ENCODE measurements at places on chromosomes 7 and 10.
A peak's percentile ranks its signal among the peaks of the same experiment; 100 is the strongest.

GRCh38 chr10:110462166-110463095 lies 35.3 kb upstream of the DUSP5 start:
- no peak for DNase-seq

GRCh38 chr10:74381291-74381853 lies 230.4 kb downstream of the ADK start:
- DNase-seq, result no peak

GRCh38 chr10:3980660-3981059 lies 195.7 kb upstream of the KLF6 start:
- no peak for DNase-seq

- DNase-seq, result no peak
These were observed 13.5 kb downstream of the PLEKHA8 start for GRCh38 chr7:30041526-30042269.

- no peak for DNase-seq
These were observed 92.0 kb downstream of the SVIL start for GRCh38 chr10:29542723-29543122.

DNA sequence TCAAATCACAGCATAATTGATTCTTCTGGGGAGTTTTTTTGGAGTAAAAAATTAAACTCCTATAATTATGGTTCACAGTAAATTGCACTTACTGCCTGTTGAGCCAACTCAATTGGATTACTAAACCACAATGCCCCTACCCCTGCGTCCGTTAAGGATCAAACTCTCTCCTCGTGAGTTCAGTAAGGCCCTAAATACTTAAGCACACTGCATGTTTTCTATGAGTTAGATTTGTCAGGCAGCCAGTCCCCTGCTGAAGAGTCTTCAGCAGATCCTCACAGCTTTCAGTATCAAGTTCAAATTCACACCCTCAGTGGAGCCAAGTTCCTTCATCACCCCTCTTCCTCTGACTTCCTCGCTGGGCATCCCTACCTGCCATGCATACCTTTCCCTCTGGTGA lies 275.0 kb upstream of the BMPER start:
- no peak for DNase-seq

DNA sequence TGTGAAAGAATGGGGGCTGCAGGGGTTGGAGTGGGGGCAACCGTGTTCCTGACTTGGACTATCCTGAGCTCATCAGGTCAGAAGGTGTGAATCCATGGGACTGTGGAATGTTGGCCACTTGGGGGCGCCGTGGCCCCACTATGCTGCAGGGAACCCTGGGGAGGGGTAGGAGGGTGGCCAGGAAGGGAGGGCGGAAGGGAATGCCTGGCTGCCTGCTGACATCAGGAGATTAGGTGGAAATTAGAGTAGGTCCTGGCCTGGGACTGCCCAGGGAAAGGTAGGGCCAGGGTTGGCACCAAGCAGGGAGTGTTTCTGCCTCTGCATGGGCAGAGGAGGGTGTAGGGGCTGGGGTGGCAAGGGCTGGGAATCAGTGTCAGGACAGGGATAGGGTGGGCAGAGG lies 65.8 kb upstream of the PRSS58 start:
- DNase-seq, result peak; percentile 68

GRCh38 chr7:92131764-92132330 lies 2.4 kb downstream of the CYP51A1 start:
- DNase-seq, result no peak

GRCh38 chr10:31194986-31195385 lies 124.0 kb upstream of the ZEB1 start:
- no peak for DNase-seq

DNA sequence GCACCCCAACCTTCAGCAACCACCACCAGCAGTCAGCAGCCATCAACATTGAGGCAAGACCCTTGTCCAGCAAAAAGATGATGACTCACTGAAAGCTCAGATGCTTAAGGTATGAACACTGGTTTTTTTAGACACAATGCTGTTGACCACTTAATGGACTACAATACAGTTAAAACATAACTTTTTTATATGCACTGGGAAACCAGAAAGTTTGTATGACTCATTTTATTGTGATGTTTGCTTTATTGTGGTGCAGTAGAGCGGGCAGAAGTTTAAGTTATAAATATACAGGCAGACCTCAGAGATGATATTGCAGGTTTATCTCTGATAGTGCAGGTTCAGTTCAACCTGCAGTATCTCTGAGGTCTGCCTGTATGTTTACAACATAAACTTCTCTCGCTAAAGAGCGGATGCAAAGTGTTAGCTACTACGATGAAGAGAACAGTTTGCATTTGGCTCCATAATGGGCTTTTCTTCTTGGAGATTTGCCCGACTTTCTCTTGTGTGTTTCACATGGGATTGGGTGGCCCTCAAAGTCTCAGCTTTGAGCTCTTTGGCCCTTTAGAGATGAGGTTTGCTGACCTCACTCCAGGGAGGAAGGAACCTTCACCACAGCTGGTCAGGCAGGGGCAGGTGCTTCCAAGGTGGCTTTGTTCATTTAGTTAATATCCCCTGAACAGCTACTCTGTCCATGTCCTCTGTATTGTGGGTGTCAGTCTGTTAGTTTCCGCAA lies 84.4 kb upstream of the SHH start:
- no peak for DNase-seq

- DNase-seq, result no peak
These were observed 21.7 kb downstream of the CRHR2 start for GRCh38 chr7:30660331-30661255.

DNA sequence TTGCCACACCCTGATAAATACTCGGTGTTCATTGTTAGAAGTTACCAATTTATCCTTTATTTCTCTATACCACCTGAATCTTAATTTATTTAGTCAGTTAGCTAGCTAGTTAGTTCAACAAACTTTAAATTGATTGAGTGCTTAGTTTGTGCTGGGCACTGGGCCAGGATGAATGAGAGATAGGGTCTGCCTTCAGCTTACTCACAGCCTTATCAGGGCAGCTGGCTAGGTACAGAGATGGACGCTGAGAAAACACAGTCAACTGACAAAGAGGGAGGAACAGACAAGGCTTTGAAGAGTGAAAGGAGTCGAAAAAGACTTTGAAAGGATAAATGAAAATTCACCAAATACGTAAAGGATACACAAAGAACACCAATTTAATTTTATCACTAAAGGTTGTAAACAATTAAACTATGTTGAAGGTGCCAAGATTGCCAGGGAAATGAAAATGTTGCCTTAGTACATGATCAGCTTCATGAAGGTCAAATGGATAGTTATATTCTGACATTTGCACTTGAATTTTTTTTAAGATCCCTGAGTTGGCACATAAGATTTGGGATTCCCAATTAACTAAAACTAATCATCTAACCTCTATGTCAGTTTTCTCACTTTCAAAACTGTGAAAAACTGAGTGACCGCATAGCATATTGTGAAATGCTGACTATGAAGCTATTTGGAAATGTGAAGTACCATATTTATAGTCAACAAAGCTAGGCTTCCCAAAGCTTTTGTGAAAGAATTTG lies 2.1 kb downstream of the CAV2 start:
- DNase-seq, result no peak

- no peak for DNase-seq
These were observed 60.4 kb downstream of the LRRC17 start for GRCh38 chr7:102973096-102973802.

GRCh38 chr7:98701372-98701771 lies 84.3 kb downstream of the NPTX2 start:
- DNase-seq, result no peak

- DNase-seq, result no peak
These were observed 10.3 kb downstream of the PWWP2B start for GRCh38 chr10:132407243-132407746.

DNA sequence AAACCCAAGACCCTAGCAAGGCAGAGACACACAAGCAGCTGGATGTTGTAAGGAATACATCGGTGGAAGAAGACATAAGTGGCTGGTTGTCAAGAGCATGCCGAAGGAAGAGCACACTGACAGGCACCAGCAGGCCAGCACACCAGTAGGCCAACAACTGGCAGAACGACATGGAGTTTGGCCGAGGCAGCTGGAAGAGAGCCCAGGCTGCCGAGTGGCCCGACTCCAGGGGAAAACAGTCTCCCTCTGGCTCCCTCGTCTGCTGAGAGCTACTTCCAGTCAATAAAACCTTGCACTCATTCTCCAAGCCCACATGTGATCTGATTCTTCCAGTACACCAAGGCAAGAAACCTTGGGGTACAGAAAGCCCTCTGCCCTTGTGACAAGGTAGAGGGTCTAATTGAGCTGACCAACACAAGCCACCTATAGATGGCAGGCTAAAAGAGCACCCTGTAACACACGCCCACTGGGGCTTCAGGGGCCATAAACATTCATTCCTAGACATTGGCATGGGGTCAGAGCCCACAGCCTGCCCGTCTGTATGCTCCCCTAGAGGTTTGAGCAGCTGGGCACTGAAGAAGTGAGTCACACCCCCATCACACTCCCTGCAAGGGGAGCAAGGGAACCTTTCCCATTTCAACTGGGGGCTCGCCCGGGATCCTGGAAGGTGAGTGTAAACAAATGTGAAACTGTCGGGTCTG lies 14.7 kb upstream of the TNS3 start:
- DNase-seq, result no peak

DNA sequence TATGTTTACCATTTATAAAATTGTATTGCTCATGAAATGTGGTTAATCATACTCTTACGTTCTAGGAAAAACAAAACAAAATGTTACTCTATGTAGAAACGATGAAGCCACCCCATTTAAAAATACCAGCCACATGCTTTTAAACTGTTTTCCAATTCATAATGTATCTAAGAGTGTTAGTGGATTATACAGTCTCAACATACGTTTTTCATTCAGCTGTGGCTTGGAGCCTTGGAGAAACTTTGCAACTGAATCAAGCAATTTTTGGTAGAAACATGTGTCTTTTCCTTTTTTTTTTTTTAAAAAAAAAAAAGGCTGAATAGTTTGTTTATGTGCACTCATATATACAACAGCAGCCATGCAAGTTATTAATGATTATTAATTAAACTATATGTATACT lies 378.0 kb upstream of the SEMA3D start:
- DNase-seq, result no peak

DNA sequence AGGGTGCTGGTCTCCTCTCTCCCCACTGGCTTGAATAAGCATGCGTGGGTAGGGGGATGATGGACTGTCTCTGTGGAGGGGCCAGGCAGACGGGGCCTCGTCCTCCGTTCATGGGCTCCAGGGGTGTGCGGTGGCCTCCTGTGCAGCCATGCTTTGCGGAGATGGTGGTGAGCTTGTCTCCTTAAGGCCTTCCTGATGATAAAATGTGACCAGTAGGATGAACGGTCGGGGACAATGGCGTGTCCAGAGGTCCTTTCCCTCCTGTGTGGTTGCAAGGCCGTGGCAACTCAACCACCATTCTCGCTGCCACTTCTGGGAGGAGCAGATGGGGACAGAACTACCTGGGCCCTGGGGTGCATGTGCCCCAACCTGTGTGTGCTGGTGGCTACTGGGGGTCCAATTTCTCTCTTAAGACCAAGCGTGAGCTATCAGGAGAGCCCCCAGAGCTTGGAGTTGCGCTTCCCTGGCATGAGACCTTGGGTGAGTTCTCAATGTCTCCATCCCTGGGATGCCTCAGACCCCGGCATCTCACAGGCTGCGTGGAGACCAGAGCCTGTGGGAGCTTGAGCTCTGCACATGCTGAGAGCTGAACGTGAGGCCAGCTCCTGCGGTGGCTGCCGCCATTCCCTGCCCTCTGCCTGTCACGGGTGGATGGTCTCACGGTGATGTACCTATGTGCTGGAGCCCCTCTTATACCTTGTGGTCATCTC lies 112.2 kb downstream of the INPP5A start:
- no peak for DNase-seq

DNA sequence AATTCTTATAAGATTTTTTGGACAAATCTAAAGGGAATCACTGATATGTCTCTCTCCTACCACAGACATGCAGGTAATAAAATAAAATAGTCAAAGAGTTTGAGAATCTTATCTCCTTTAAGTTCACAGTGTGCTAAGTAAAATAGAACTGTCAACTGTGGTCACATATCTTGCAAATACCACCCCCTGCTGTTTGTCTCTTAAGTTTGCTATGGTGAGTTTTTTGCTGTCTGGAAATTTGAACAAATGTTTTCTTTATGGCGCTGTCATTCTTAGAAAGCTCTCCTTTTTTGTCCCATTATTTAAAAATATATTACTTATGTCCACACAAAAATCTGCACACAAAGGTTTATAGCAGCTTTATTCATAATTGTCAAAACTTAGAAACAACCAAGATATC lies 19.6 kb downstream of the GIMAP5 start:
- DNase-seq, result no peak

DNA sequence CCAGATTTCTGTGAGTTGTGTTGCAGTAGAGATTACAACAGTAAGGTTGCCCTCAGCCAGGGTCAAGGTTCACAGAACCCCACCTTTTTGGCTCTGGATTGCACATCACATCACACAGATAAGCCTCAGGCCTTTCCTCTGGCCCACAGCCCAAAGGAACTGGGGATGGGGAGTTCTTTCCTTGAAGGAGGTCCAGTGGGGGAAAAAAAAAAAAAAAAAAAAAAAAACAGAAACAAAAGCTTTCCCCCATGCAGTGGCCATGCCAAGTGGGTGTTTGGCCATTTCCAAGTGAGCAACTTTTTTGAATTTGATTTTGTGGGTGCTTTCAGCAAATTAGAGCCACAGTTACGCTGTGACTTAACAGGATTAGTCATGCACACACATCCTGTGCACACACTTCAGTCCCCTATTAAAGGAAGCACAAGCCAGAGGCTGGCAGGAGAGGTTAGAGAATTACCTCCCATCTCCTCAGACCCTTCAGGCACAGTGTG lies 79.3 kb upstream of the NANOS1 start:
- no peak for DNase-seq

DNA sequence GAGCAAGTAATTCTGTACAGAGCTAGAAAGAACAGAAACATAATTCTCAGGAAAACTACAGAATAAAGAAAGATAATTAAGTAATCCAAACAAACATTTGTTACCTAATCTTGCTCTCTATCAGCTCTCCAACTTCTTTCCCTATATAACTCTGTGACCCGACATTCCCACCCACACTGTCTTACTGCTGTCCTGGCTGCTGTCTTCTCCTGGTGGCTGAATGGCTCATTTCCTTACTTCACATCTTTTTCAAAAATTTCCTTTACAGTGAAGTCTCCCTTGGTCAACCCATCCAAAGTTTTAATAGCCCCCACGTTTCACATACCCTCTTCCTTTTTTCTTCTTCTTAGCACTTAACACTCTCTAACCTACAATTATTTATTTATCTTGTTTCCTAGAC lies 64.0 kb downstream of the HYCC1 start:
- DNase-seq, result no peak

DNA sequence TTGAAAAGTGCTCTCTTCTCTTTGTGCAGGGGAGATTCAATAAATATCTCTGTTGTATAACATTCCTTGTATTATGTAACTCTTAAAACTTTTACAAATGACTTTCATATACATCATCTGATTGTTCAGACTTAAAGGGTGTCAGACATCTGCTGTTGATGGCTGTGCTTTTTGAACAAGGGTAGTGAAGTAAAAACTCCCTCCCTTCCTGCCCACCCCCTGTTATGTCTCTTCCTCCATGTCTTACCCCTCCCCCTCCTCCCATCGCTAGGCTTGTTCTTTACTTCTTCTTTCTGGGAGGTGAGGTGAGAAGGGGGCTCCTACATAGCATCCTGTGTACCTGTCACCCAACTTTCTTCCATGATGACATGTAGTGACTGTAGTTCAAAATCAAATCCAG lies 23.4 kb upstream of the ABCB4 start:
- no peak for DNase-seq

All from coronary artery (tissue), 2 donors.